ENCODE measurements at places on chromosomes 3 and 15. TPM values are rescaled to one million over a fixed set of nuclear protein-coding genes. Genes with fewer than 3 reads are reported as not detected.
A peak's percentile ranks its signal among the peaks of the same experiment; 100 is the strongest.

GRCh38 chr3:141286856-141287255, 55.2 kb downstream of the PXYLP1 start:
- no peak overlapping the region for H3K4me3 ChIP-seq
- peaks cover 1% of the 10 kb centered on the region for H3K4me1 ChIP-seq
- no peaks in the 10 kb centered on the region for H3K27me3 ChIP-seq
- peak overlapping the region; percentile 36 for H3K27ac ChIP-seq
- peaks cover 10% of the 10 kb centered on the region for H3K36me3 ChIP-seq
- DNase-seq, result no peak

DNA sequence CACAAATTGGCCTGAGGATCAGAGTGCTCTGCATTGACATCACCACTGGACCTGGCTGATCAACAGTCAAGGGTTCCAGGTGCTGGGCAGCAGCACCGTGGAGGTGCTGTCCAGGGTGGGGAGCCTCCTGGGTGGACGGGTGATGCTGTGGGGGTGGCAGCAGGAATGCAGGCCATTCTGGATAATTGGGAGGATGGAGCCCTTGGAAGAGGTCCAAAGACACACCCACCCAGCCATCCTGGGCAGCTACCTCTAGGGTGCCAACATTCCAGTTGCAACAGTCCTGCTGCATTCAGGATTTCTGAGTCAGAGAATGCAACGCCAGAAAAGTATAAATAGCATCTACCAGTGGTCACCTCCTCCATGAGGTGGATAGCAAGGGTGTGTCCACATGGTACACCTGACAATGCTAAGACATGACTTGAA, 26.8 kb downstream of the STARD5 start:
- peaks cover 3% of the 10 kb centered on the region for H3K4me1 ChIP-seq
- no peak for DNase-seq
- H3K27ac ChIP-seq, result no peak overlapping the region
- H3K4me3 ChIP-seq, result no peak overlapping the region

DNA sequence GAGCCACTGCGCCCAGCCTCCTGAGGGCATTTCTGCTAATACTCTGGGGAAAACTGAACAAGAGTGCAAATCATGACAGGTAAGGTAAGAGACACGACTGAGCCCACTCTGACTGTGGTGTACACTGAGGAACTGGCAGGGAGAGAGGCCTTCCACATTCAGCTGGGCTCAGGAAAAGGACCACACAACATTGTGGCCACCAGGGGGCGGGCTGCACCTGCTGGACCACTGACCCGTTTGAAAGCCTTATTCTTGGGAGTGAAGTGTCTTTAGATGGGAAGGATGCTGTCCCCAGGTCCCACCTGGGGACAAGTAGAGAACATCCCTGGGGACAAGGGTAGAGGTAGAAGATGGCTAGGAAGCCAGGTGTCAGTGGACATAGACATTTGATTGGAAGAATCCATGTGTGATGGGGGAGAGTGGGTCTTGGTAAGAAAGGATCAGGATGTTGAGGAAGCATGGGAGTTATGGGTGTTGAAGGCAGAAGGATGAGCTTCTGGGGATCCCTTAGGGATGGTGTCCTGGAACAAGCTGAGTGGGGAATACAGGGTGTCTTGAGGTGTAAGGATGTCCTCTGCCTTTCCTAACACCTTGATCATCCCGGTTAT, 6.2 kb upstream of the CTDSPL start:
- no peak overlapping the region for H3K27ac ChIP-seq
- H3K4me1 ChIP-seq, result no peaks in the 10 kb centered on the region
- H3K36me3 ChIP-seq, result peaks cover 5% of the 10 kb centered on the region
- no peak overlapping the region for H3K4me3 ChIP-seq

DNA sequence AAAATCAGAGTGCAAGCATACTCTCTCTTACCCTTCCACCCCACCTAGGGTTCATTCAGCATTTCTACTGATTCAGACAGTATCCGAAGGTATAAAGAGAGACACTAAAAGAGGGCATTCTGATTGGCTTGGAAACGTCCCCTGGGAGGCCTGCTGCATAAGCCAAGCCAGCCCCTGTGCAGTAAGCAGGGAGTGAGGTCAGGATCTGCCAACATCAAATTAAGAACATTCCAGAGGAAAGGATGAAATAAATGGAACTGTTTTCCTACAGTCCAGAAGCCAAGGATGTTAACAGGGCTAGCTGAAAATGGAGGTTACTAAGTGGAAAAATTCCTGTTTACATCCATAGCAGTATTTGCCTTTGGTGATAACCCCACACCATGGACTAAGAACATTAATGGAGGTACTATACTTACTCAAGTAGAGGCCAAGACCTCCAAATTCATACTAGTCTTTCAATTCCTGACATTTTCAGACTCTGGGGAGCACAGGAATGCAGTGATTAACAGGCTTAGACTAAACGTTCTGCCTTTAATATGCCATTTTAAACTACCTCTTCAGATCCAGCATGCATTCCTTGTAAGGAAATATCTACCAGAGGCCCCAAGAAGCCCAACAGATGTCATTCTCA, 34.5 kb downstream of the NPTN start:
- no peak for DNase-seq
- H3K27ac ChIP-seq, result no peak overlapping the region
- H3K36me3 ChIP-seq, result no peaks in the 10 kb centered on the region

- H3K4me3 ChIP-seq, result no peak overlapping the region
- DNase-seq, result no peak
- no peaks in the 10 kb centered on the region for H3K36me3 ChIP-seq
- H3K4me1 ChIP-seq, result peaks cover 11% of the 10 kb centered on the region
These were observed 18.2 kb upstream of the CLDN16 start for GRCh38 chr3:190369668-190370295.

- no peak overlapping the region for H3K4me3 ChIP-seq
- no peak overlapping the region for H3K27ac ChIP-seq
- H3K36me3 ChIP-seq, result no peaks in the 10 kb centered on the region
- peaks cover 24% of the 10 kb centered on the region for H3K4me1 ChIP-seq
These were observed 126.0 kb downstream of the FMN1 start for GRCh38 chr15:33068511-33068990.

DNA sequence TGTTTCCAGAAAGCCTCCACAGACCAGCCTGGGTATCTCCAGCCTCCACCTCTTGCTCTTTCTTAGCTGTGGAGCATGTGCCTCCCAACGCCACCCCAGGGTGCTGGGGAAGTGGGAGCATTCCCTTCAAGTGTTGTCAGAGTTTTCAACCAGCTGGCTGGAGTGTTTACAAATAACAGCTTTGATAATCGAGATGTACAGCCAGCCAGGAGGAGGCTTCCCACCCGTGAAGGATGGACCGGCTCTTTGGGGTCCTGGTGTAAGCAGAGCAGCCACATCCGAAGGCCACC, 8.5 kb upstream of the OXTR start:
- no peak overlapping the region for H3K4me3 ChIP-seq
- H3K27me3 ChIP-seq, result peaks cover 14% of the 10 kb centered on the region
- H3K36me3 ChIP-seq, result no peaks in the 10 kb centered on the region

GRCh38 chr3:136543385-136543784, 208.8 kb downstream of the STAG1 start:
- H3K36me3 ChIP-seq, result peaks cover 2% of the 10 kb centered on the region
- no peaks in the 10 kb centered on the region for H3K27me3 ChIP-seq
- no peak overlapping the region for H3K4me3 ChIP-seq
- DNase-seq, result no peak
- H3K27ac ChIP-seq, result no peak overlapping the region
- peaks cover 11% of the 10 kb centered on the region for H3K4me1 ChIP-seq

DNA sequence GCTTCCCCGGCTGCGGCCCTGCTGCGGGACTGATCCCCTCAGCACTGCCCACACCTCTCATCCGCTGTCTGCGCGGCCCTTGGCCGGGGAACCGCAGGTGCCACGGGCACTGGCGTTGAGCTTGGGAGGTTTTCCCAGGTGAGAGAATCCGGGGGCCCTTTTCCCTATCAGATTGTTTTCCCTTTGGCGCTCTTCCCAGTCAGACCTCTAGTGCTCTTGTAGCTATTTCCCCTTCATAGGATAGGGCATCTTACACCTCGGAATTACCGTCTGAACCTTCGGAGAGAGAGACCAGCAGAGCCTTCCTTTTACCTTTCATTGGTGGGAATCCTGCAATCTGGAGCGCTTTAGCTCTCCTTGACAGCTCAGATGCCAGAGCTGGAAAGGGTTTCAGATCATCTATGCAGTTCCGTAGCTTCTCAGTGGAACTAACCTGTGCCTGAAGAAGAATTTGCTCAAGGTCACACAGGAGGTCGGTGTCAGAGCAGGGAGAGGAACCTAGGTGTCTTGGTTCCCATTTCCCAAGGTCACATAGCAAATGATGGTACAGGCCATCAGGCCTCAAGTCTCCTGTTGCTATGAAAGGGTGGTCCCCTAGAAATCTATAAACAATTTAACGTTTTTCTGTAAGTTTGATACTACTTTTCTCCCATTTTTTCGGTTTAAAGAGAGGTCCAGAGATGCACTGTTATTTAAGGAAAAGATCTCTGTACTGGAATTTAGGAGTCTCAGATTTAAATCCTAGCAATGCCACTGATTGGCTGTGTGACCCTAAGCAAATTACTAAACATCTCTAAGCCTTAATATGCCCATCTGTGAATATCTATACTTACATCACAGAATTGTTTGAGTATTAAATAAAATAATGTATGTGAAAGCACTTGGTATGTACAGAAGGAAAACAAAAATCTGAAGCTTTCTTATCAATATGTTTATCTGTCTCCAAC, 916 bp downstream of the IDH3A start:
- H3K4me3 ChIP-seq, result peak overlapping the region; percentile 89
- no peaks in the 10 kb centered on the region for H3K27me3 ChIP-seq
- H3K27ac ChIP-seq, result peak overlapping the region; percentile 70

- H3K27ac ChIP-seq, result no peak overlapping the region
- no peaks in the 10 kb centered on the region for H3K36me3 ChIP-seq
- no peaks in the 10 kb centered on the region for H3K4me1 ChIP-seq
- H3K4me3 ChIP-seq, result no peak overlapping the region
These were observed 45.3 kb upstream of the SPESP1 start for GRCh38 chr15:68885070-68885469.

GRCh38 chr15:55969582-55969981, 23.8 kb downstream of the NEDD4 start:
- no peak overlapping the region for H3K4me3 ChIP-seq
- H3K36me3 ChIP-seq, result peaks cover 7% of the 10 kb centered on the region
- H3K27ac ChIP-seq, result no peak overlapping the region
- DNase-seq, result no peak

GRCh38 chr3:70264122-70264780, 48.2 kb downstream of the MDFIC2 start:
- H3K36me3 ChIP-seq, result no peaks in the 10 kb centered on the region
- no peak overlapping the region for H3K4me3 ChIP-seq
- H3K27me3 ChIP-seq, result peaks cover 9% of the 10 kb centered on the region
- no peak for DNase-seq
- H3K27ac ChIP-seq, result no peak overlapping the region

GRCh38 chr15:45112591-45113379, 1.2 kb downstream of the DUOX2 start:
- H3K4me3 ChIP-seq, result peak overlapping the region; percentile 29
- peaks cover 74% of the 10 kb centered on the region for H3K27me3 ChIP-seq
- peaks cover 14% of the 10 kb centered on the region for H3K4me1 ChIP-seq
- no peak overlapping the region for H3K27ac ChIP-seq
- H3K36me3 ChIP-seq, result no peaks in the 10 kb centered on the region
- DNase-seq, result no peak

GRCh38 chr15:71662306-71662705, 148.0 kb upstream of the NR2E3 start:
- peaks cover 23% of the 10 kb centered on the region for H3K4me1 ChIP-seq
- H3K36me3 ChIP-seq, result peaks cover 5% of the 10 kb centered on the region
- H3K27me3 ChIP-seq, result peaks cover under 1% of the 10 kb centered on the region
- no peak overlapping the region for H3K27ac ChIP-seq
- H3K4me3 ChIP-seq, result no peak overlapping the region

GRCh38 chr3:84965141-84965540, 6.4 kb downstream of the CADM2 start:
- H3K4me3 ChIP-seq, result no peak overlapping the region
- peaks cover 31% of the 10 kb centered on the region for H3K27me3 ChIP-seq

DNA sequence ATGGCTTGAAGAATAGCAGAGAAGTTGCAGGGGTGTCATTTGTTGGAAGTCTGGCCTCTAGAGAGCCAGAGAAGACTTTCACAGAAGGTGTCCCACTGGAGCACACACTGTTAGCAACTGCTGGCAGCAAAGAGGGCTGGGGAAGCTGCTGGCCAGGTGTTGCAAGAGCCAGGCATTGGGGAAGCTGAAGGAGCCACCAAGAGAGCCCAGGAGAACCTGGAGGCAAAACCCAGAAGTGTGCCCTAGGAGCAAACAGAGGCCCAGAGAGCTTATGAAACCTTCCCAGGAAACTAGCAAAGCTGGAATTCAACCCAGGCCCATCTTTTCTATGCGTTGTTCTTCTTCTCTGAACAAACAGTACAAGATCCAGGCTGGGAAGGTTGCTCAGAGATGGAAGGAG, 132.7 kb upstream of the TRIM42 start:
- no peak overlapping the region for H3K4me3 ChIP-seq
- H3K36me3 ChIP-seq, result no peaks in the 10 kb centered on the region
- peaks cover 6% of the 10 kb centered on the region for H3K27me3 ChIP-seq
- no peak overlapping the region for H3K27ac ChIP-seq
- DNase-seq, result no peak
- no peaks in the 10 kb centered on the region for H3K4me1 ChIP-seq

DNA sequence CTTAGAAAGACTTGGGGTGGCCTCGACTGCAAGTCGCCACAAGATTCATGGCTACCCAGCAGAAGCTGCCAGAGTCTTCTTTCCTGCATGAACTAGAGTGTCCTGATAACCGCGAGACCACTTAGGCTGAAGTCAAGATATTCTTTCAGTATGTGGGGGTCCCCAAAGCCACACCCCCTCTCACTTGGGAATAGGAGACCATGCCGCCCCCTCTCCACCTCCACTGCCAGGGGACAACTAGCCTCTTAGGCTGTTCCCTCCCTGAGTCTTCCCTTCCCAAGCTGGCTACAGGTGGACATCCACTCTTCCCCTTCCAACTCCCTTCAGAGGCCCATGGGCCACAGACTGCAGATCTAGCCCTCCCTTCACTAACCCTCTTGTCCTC, 1.3 kb upstream of the CCDC12 start:
- no peak for DNase-seq
- H3K4me3 ChIP-seq, result peak overlapping the region; percentile 99
- H3K4me1 ChIP-seq, result peaks cover 49% of the 10 kb centered on the region

DNA sequence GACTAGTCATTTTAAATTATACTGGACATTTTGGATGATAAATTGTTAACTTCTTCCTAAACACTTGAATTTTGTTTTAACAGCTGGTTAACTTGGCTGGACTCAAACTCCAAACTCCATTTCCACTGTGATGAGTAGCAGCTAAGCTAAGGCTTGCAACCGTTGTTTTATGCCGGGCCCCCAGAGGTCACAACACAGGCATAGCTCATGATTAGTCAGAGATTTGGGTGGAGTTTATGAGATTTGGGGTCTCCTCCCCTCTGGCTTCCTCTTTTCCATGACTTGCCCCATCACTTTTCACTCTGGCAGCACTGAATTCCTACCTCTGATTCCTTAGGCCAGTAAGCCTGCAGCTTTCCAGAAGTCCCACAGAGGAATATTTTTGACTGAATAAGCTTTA, 12.8 kb downstream of the THAP10 start:
- no peaks in the 10 kb centered on the region for H3K36me3 ChIP-seq
- H3K4me1 ChIP-seq, result peaks cover 2% of the 10 kb centered on the region
- no peak overlapping the region for H3K27ac ChIP-seq

The RNF13 gene
- total RNA-seq, result 29.8 TPM

The KNG1 gene
- not detected for total RNA-seq

The DZIP1L gene
- 81.9 TPM for total RNA-seq

The ONECUT1 gene
- 341 TPM for total RNA-seq

The MEGF11 gene
- 0.60 TPM for total RNA-seq

The SOX2 gene
- 72.0 TPM for total RNA-seq

The ANKRD63 gene
- total RNA-seq, result not detected

The SLC9C1 gene
- total RNA-seq, result 1.5 TPM

The COL6A5 gene
- not detected for total RNA-seq

The HCLS1 gene
- total RNA-seq, result 0.46 TPM

The SYNM gene
- total RNA-seq, result 1.1 TPM

The TRANK1 gene
- 17.1 TPM for total RNA-seq

Measured in progenitor cell of endocrine pancreas (in vitro differentiated cells).